ENCODE measurements at places on chromosomes 3 and 15.

DNA sequence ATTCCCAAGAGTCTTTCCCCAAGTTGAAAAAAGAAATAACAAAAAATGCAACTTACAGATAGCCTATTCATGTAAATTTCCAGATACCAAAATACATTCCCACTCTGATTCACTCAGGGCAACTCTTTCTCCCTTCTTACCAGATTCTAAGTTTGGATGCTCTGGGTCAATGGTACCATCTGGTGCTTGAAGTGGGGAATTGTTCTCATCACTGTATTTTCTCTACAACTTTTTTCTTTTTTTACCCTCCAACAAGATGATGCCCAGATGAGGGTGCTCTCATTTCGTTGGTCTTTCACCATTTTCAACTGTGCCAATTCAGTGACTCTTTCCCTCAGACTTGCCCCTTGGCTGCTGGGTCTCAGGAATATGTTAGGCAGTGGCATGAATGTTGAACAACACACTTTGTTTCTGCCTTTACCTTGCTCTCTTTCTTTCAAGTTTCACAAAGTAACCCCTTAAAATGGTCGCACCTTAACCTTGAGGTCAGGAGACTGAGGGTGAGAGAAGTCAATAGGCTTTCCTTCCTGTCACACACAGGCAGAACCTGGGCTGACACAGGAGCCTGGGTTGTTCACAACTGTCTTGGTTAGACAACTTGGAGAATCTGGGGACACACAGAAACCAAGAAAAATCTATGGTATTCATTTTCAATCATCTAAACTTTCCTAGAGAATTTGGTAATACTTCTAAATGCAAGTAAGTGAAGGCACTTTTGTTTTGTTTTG, 330.7 kb upstream of the SLCO3A1 start:
- no peak for DNase-seq

DNA sequence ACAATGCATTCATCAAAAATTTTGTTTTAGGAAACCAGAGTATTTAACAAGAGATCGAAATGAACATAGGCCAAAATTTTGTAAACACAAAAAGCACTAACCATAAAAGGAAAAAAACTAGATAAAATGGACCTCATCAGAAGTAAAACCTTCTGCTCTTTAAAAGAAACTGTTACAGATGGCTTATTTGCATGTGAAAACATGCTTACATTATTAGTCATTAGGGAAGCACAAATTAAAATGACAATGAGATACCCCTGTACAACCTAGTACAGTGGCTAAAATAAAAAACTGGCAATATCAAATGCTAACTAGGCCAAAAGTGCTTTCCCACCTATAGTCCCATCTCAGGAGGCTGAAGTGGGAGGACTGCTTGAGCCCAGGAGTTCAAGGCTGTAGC, 19.3 kb downstream of the UBR1 start:
- no peak for DNase-seq

DNA sequence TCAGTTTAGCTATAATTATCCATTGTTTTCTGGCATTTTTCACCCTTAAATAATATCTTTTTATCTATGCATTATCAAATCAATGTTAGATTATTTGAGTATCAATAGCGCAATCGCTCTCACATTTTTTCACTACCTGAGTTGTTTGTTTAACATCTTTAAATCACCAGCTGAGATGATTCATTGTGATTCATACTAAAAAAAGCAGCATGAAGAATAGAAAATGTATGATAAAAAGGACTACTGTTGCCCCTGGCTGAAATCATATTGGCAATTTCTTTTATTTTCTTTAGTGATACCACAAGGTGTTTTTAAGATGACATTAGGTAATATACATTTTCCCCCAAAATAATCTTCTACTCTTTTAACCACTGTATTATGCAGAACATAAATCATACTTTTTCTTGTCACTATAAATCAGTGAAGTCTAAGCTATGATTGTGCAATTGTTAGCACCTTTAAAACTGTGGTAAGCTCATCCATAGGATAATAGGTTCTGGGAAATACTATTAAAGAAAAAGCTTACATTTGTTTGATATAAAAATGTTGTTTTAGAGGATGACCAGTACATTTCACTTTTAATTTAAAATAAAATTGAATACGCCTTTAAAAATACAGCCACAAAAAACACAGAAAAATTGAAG, 889.1 kb downstream of the NAALADL2 start:
- DNase-seq, result no peak

GRCh38 chr3:127405010-127405598, 117.3 kb upstream of the PRR20G start:
- DNase-seq, result no peak

DNA sequence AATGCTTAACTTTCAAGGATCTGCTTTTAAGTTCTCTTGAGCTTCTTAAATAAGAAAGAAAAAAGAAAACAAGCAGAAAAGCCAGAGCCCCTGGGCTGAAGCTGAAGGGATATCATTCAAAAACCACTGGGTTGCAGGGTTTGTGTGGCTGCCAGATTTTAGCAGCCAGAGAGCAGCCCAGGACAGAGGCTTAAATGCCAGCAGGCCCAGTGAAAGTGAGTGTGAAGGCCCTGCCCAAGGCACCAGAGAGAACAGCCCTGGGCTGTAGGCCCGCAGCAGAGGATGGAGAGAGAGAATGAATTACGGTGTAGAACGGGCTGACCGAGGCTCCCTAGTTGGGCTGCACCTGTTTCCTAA, 106.3 kb upstream of the BOC start:
- DNase-seq, result no peak

- DNase-seq, result no peak
Observed at GRCh38 chr15:55289011-55289745, 435 bp downstream of the RAB27A start.

DNA sequence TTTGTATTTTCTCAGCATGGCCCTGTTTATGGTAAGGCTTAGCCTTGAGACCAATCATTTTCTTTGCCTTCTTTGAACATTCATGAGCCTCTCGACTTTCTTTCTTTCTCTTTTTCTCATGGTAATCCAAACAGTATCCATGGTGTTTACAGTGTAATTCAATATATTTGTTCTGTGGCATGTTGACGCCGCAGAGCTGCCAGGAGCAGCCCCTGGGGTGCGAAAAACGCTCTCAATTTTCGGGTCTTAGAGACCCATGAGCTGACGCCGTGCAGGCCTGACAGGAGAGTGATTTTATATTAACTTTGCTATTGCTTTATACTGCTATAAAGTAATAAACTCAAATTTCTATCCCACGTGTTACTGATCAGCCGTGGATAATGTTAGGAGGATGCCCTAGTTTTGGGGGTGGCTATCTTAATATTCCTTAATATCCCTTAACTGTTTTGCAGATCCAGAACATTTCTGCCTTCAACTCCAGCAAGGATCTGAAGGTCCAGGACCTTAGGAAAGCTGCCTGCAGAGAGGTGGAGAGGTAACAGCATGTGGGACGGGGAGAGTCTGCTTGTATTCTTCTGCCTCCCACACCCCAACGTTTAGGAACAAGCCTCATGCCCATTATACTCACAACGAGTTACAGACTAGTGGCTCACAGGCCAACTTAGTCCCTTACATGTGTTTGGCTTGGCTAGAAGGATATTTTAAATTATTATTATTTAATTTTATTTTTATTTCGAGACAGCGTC, 29.3 kb upstream of the MYO1E start:
- DNase-seq, result no peak

DNA sequence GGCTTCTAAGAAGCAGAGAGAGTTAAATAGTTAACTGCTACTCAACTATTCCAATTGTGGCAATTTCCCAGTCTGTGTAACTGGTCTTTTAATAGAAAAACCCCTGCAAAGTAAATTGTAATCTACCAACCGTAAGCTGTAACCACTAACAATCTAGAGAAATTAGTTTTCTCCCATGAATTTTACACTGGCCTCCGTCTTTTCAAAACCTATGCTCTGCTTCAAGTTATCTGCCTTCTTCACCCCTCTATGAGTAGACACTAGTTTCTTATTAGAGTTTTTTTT, 42.6 kb downstream of the LRRFIP2 start:
- no peak for DNase-seq

DNA sequence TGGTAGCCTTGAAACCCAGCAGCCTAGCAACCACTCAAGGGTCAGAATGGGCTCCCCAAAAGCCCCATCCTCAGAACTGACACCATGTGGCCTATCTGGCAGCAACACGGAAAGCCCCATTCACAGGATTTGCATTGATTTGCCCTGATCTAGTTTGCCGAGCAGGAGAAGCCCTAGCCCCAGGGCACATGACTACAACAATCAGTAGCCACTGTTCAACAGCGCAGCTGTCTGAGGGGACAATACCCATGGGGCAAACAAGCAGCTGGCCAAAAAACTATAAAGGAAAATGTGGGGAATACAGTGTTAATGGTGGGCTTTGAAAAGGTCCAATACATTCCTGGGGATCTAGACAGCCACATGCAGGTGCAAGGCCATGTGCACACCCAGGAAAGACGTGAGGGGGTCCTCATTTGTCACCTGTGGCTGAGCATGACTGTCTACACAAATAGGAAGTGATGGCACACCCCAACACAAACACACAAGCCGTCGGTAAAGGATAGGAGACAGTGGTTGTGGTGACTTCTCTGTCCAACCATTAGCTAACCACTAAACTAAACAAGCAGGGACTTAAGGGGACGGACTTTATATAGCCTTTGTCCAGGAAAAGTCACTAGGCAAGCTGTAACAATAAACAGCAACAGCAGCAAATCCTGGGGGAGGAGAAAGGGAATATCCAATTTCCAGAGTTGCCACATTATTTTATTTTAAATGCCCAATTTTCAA, 113.7 kb downstream of the LRIG1 start:
- no peak for DNase-seq

GRCh38 chr3:63986146-63986545, 37.1 kb downstream of the PSMD6 start:
- no peak for DNase-seq

DNA sequence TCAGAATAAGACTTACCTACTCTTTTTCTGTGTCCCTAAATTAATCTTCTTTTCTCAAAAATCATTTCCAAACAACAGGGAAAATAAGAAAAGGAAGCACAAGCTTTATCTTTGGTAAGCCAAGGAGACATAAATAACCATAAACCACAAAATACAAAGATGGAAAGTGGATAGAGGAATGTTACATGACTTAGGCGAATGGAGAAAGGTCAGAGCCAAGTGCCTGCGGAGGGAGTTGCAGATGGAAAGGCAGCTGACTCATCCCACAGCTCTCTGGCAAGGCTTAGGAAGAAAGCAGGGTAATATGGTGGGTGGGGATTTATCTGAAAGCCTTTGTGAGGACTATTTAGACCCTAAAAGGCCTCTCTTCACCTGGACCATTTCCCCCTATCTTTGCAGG, 72.8 kb downstream of the GALK2 start:
- no peak for DNase-seq

DNA sequence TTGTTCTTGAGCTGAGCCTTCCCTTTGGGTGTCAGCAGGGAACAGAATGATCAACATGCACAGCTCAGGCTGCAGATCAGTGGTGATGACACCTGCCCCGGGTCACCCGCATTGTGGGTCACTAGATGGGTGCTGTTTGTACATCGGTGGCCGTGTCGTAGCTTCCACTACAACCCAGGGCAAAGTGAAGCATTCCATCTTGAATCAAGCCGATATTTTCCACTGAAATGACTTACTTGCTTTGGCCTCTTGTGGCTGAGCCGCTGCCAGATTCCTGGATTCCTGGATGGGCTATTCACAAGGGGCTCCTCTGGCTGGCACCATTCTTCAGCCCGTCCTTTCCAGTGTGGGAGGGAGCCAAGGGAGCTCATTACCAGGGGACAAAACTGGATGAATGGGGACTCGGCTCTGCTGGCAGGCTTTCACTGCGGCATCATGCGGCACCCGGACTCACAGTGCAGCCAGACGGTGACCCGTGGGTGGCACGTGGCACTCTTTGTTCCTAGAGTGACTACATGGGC, 65.6 kb downstream of the SLCO3A1 start:
- no peak for DNase-seq

DNA sequence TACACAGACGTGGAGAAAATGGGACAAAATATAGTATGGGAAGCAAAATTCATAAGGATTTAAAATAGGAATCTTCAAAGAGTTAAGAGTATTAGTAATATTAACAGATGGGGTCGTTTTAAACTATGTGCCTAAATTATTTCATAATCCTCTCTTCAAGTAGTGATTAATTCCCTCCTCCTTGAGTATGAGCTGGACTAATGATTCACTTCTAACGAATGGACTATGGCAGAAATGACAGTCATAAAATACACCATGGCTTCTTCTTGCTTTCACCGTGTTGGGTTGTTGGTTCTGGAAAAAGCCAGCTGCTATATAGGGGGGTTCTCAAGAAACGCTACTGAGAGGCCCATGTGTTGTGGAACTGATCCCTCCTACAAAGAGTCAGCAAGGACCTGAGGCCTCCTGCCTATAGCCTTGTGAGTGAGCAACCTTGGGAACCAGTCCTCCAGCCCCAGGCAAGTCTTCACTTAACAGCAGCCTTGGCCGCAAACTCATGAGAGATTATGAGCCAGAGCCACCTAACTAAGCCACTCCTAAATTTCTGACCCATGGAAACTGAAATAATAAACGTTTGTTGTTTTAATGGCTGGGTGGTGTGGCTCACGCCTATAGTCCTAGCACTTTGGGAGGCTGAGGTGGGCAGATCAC, 64.8 kb upstream of the ABHD2 start:
- no peak for DNase-seq

- no peak for DNase-seq
Observed at GRCh38 chr3:58266577-58266976, 29.0 kb downstream of the ABHD6 start.

DNA sequence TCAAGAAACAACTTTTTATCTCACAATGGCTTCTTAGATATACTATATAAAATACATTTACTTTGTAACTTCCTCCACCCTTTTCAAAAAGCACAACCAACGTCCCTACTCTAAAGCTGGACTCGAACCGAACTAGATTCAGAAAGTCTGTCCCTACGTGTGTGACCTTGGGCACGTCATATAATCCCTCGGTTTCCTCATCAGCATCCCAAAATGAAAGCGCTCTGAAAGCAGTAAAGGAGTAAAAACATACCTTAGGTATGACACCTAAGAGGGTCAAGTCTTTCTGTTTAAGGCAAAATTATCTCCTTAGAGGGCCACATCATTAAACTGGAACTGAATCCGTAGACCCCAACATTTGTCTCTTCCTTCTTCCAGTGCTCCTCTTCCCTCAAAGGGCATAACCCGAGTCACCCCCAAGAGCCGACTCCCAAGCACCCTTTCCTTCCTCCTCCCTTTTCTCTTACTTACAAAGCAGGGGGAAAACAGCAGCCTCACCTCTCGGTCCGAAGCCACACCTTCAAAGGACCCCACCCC, 663 bp downstream of the PDCD10 start:
- DNase-seq, result no peak

DNA sequence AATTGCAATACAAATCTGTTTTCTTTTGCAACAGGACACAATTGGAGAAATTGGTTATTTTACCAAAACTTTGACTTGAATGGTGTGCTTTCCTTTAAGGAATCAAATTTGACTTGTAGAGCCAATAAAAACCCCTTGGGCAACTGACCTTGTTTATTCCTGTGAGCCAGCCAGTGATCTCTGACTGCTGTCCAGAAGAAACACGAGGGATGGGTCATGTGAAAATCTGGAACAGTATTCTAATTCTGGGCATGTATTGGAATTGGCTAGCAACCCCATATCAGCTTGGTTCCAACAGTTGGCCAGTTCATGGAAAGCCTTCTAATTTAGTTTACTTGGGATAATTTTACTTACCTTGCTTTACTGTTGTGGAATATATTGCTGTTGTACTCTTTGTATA, 19.1 kb upstream of the HHATL start:
- no peak for DNase-seq

GRCh38 chr15:78201281-78202190, 32.8 kb downstream of the ACSBG1 start:
- no peak for DNase-seq

- DNase-seq, result no peak
Observed at GRCh38 chr3:16286751-16287543, 21.9 kb downstream of the OXNAD1 start.
